Calu3 (cell line): ENCODE measurements at places on chromosomes 12 and 14.

- DNase-seq = no peak
These were observed 50.6 kb downstream of the KIF21A start for GRCh38 chr12:39392154-39392925.

DNA sequence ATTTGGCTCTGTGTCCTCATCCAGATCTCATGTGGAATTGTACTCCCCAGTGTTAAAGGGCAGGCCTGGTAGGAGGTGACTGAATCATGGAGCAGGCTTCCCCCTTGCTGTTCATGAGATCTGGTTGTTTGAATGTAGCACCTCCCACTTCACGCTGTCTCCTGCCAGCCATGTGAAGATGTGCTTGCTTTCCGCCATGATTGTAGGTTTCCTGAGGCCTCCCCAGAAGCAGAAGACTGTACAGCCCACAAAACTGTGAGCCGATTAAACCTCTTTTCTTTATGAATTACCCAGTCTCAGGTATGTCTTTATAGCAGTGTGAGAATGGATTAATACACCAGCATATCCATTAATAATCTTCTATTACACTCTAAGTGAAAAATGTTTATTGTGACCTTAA is 70.2 kb downstream of the BAZ1A start:
- no peak for DNase-seq

- DNase-seq = no peak
These were observed 13.9 kb downstream of the ACVRL1 start for GRCh38 chr12:51921017-51921725.

GRCh38 chr12:1469070-1469469 is 125.3 kb downstream of the FBXL14 start:
- no peak for DNase-seq

GRCh38 chr12:46359667-46360280 is 12.8 kb downstream of the SLC38A2 start:
- DNase-seq = no peak

DNA sequence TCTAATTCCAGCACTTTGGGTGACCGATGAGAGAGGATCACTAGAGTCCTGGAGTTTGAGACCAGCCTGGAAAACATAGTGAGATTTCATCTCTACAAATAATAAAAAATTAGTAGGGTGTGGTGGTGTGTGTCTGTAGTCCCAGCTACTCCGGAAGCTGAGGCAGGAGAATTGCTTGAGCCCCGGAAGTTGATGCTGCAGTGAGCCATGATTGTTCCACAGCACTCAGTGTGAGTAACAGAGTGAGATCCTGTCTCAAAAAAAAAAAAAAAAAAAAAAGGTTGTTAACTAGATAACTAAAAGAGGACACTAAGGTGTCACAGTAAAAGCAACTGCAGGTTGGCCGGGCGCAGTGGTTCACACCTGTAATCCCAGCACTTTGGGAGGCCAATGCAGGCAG is 121.3 kb upstream of the MAX start:
- DNase-seq = no peak
